ENCODE measurements at places on chromosomes 2 and 18. TPM values are rescaled to one million over a fixed set of nuclear protein-coding genes. Genes with fewer than 3 reads are reported as not detected.

Gene E2F6
- 29.5 TPM for total RNA-seq

Gene LOXHD1
- not detected for total RNA-seq

Gene HRH4
- 0.02 TPM for total RNA-seq

Gene KIF5C
- total RNA-seq: 0.42 TPM

Gene NOP58
- 112 TPM for total RNA-seq

Gene ZEB2
- total RNA-seq: 7.3 TPM

Gene KATNAL2
- 1.3 TPM for total RNA-seq

Gene HADHB
- 105 TPM for total RNA-seq

Gene RPRM
- total RNA-seq: not detected

Gene NTSR2
- total RNA-seq: not detected

Gene GAREM2
- total RNA-seq: 7.0 TPM

Gene LAMA3
- total RNA-seq: 38.4 TPM

Gene STPG4
- total RNA-seq: 0.10 TPM

Gene LINC00305
- not detected for total RNA-seq

Gene TMEM247
- not detected for total RNA-seq

Gene SP5
- total RNA-seq: not detected

Gene TMEM237
- total RNA-seq: 15.7 TPM

Gene BBS5
- total RNA-seq: 5.9 TPM

Gene PROKR1
- total RNA-seq: not detected

Gene TMEM17
- 5.4 TPM for total RNA-seq

Gene PPM1B
- 21.5 TPM for total RNA-seq

Gene CELF4
- total RNA-seq: not detected

Gene RAX
- total RNA-seq: not detected

Gene TTN
- total RNA-seq: under 0.01 TPM

Gene HNMT
- total RNA-seq: 0.85 TPM

Gene CMPK2
- total RNA-seq: 1.3 TPM

Gene TUBB8B
- not detected for total RNA-seq

Gene CD226
- total RNA-seq: not detected

Gene FABP1
- not detected for total RNA-seq

Gene OTOS
- not detected for total RNA-seq

Gene UCN
- total RNA-seq: 1.9 TPM

Gene KIAA2012
- total RNA-seq: not detected

Gene CUL3
- 56.7 TPM for total RNA-seq

Gene C2orf72
- 6.1 TPM for total RNA-seq

Gene LANCL1
- total RNA-seq: 16.0 TPM
